Urothelium cell line (cell line): ENCODE measurements at places on chromosomes 4 and X.

GRCh38 chr4:33724685-33725084 is 2519.6 kb downstream of the ARAP2 start:
- DNase-seq, result no peak

GRCh38 chr4:8304827-8305695 is 35.5 kb downstream of the HTRA3 start:
- no peak for DNase-seq

GRCh38 chr4:124337874-124338273 is 374.7 kb downstream of the ANKRD50 start:
- DNase-seq, result no peak

- DNase-seq, result no peak
Measured at GRCh38 chr4:135281230-135281629, 1079.6 kb upstream of the PABPC4L start.

DNA sequence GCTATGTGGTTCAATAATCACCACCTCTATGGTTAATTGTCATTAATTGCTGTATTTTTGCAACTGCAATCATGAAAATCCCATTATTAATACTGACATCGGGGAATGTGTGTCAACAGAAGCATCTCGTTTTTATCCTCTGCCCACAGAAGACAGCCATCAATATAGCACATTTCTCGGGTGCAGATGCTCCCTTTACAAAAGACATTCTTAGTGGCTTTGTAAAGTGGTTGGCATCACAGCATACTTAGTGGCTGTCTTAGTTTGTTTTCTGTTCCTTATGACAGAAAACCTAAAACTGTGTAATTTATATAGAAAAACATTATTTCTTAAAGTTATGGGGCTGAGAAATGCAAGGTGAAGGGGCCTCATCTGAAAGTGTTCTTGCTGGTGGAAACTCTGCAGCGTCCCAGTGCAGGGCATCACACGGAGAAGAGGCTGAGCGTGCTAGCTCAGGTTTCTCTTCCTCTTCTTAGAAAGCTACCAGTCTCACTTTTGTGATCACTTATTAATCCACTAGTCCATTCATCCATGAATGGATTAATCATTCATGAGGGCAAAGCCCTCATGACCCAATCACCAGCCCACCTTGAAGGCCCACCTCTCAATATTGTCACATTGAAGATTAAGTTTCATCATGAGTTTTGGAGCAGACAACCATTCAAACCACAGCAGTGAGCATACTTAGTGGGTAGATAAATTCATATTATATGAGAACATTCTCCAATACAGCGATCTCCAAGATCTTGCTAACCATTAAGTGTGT is 1067.7 kb upstream of the PABPC4L start:
- DNase-seq, result no peak

DNA sequence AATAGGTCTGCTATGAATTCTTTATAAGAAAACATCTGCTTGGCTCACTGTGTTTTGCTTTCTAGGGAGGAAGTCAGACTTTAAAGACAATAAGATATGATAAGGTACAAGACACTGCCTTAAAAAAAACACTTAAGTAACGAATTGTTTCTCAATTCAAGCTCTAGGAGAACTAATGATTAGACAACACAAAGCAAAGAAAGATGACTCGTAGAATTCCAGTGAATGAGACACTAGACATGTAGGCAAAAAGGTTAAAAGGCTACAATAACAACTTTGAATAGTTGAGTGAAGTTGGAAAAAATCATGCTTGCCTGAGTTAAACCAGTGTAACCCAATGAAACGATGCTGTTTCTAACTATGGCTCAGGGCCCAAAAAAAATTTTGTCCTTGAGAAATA is 344.4 kb upstream of the ACTRT1 start:
- no peak for DNase-seq

- DNase-seq, result no peak
Measured at GRCh38 chrX:37543324-37543723, 28.1 kb upstream of the LANCL3 start.

DNA sequence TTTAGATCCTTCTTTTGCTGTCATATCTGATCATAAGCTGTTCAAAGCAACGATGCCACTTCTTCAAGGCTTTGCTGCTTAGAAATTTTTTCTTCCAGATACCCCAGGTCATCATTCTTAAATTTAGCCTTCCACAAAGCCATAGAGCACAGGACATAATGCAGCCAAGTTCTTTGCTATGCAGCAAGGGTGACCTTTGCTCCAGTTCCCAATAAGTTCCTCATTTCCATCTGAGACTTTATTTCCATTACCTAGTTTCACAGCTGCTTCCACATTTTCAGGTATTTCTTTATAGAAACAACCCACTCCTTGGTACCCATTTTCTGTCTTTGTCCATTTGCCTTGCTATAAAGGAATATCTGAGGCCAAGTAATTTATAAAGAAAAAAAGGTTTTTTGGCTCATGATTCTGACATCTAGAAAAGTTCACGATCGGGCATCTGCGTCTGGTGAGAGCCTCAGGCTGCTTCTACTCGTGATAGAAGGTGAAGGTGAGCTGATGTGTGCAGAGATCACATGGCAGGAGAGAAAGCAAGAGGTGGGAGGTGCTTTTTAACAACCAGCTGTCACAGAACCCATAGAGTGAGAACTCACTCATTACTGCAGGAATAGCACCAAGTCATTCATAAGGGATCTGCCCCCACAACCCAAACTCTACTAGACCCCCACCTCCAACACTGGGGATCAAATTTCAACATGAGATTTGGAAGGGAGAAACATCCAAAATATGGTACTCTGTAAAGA is 11.8 kb upstream of the TASL start:
- no peak for DNase-seq

GRCh38 chr4:38308728-38309311 is 348.6 kb downstream of the PTTG2 start:
- DNase-seq, result peak; percentile 67

DNA sequence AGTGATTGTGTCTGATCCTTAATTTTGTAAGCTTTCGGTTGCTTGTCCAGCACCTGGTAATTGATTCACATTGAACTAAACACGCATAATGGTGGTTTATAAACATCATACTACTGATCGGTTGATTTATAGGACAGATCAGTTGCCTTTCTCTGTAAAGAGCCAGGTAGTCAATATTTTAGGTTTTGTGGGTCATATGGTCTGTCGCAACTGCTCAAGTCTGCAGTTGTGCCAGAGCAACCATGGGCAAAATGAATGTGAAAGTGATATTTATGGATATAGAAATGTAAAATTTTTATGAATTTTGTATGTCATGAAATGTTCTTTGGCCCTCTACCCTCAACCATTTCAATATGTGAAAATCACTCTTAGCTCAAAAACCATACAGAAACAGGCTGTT is 8.9 kb downstream of the JADE1 start:
- no peak for DNase-seq

DNA sequence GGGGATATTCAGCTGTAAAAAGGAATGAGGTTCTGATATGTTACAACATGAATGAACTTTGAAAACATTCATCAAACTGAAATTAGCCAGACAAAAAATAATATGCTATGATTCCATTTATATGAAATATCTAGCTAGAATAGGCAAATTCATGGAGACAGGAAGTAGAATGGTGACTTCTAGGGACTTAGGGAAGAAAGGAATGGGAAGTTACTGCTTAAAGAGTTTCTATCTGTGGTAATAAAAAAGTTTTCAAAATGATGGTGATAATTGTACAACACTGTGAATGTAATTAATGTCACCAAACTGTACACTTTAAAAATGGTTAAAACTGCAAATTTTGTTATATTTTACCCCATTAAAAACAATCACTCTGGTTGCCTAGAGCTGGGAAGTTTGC is 30.2 kb downstream of the SMIM14 start:
- DNase-seq, result no peak

DNA sequence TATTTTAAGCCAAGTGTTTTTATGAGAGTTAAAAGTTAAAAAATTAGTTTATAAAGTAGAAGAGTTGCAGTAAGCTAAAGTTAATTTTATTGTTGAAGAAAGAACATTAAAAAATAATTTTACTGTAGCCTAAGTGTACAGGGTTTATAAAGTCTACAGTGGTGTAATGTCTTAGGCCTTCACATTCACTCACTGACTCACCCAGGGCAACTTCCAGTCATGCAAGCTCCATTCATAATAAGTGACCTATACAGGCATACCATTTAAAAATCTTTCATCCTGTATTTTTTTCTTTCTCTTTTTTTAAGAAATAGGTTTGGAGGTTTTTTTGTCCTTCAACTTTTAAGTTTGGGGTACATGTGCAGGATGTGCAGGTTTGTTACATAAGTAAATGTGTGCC is 87.9 kb upstream of the NR3C2 start:
- no peak for DNase-seq

DNA sequence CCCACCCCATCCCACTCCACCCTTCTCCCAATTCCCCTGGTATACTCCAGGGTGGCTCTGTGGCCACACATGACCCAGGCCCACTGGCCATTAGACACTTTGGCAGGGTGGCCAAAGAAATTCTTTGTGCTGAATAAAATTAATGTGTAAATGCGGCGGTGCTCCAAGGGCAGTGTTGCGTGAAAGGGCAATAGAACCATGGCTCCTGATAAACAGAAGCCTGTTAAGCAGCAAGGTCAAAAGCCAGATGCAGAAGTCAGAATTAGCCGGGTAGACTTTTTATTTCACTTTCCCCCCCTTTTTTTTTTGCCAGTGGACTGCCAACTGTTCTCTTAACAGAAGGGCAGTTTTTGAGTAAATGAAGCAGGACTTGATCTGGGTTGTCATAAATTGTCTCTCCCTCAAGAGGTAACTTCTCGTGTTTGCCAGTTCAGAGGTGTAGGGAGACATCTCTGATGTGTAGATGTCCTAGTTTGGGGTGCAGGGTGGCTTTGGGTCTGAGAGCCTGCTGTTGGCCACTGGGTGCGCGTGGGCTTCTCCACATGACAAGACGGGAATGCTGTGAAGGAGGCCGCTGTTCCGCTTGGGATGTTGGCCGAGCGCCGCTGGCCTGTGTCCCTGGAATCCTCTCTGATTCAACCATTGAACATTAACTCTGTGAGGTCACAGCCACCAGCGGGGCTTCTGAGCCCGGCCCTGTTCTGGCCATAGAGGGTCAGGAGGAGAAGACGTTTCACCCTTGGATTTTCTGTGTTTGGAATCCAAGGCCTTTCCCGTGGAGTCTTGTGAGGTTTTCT is 139.5 kb downstream of the TBL1X start:
- no peak for DNase-seq

DNA sequence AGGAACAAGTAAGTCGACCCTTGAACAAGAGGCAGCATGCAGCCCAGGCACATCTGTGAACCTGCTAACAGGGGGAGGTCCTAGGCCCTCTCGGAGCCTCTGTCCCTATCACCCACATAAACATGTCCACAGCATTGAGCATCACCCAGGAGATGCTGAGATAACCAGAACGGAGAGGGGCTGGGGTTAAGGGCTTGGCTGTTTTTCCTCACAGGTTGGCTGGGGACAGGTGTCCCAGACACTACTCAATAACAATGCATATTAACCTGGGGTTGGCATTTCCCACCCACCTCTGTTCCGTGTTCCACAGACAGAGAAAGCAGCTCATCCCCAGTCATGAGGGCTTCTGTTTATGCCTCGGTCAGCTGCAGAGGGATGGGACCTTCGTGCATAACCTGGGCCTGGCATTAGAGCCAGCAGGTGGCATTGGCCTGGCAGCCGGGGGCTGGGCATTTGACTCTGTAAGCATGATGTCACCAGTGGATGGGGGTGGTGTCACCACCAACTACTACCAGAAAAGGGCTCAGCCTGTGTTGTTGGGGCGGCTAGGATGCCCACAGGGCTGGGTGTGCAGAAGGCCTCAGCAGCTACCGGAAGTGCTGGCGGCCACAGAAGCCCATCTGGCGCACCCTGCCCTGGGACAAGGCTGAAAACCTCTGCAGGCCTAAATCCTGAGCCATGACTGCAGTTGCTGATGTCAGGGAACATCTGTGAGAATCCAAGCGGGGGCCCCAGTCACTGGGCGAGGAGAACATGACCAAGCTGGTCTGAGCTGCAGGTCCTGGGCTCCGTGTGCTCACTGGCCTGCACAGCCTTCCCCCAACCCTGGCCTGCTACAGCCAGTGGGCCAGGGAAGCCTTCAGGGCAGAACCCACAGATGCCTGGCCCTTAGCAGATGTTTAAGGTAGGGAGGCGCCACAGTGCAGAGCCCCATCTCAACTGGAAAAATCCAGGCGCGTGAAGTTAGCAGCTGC is 351.4 kb downstream of the NR3C2 start:
- DNase-seq, result no peak

GRCh38 chrX:110321081-110321480 is 3.2 kb upstream of the AMMECR1 start:
- DNase-seq, result no peak

GRCh38 chr4:121189326-121190215 is 25.4 kb upstream of the TNIP3 start:
- DNase-seq, result no peak
